CD4-positive, alpha-beta memory T cell (primary cell): ENCODE measurements at places on chromosomes 12 and 14. TPM values are rescaled to one million over a fixed set of nuclear protein-coding genes. Genes with fewer than 3 reads are reported as not detected.

- H3K27me3 ChIP-seq: no peaks in the 10 kb centered on the region
- H3K4me3 ChIP-seq: no peak overlapping the region
- no peak overlapping the region for H3K27ac ChIP-seq
- no peak for DNase-seq
- no peaks in the 10 kb centered on the region for H3K4me1 ChIP-seq
- no peaks in the 10 kb centered on the region for H3K36me3 ChIP-seq
Measured at GRCh38 chr12:62781136-62781880, 153.6 kb downstream of the PPM1H start.

- H3K4me1 ChIP-seq: no peaks in the 10 kb centered on the region
- no peaks in the 10 kb centered on the region for H3K36me3 ChIP-seq
- H3K4me3 ChIP-seq: no peak overlapping the region
- no peak overlapping the region for H3K27ac ChIP-seq
- H3K27me3 ChIP-seq: no peaks in the 10 kb centered on the region
Measured at GRCh38 chr12:25712169-25712568, 159.1 kb upstream of the LMNTD1 start.

SMCO2 gene
- not detected for total RNA-seq

CCDC196 gene
- not detected for total RNA-seq

- no peak overlapping the region for H3K4me3 ChIP-seq
- H3K36me3 ChIP-seq: no peaks in the 10 kb centered on the region
- H3K27me3 ChIP-seq: no peaks in the 10 kb centered on the region
- DNase-seq: no peak
Measured at GRCh38 chr12:39032448-39032847, 127.1 kb upstream of the CPNE8 start.

ISCU gene
- total RNA-seq: 182 TPM

MGST1 gene
- 1.2 TPM for total RNA-seq

DNA sequence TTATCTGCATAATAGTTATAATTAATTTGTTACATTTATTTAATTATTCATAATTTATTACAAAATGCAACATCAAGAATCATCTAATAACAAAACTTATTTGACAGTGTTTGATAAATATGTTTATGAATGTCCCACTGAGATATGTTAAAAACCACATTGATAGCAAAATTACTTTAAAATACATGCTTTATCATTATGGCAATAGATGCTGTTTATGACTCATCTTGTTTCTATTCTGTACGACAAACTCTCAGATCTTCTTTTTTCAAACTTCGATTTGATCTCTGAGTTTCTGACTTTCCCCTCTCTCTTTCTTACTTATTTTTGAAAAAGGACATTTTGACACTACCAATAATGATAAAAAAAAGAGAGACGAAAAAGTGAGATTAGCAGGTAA is 56.8 kb upstream of the LRRK2 start:
- no peak overlapping the region for H3K4me3 ChIP-seq
- H3K36me3 ChIP-seq: no peaks in the 10 kb centered on the region
- DNase-seq: no peak
- no peaks in the 10 kb centered on the region for H3K27me3 ChIP-seq
- peaks cover 11% of the 10 kb centered on the region for H3K4me1 ChIP-seq
- H3K27ac ChIP-seq: no peak overlapping the region

- no peak for DNase-seq
- H3K27me3 ChIP-seq: no peaks in the 10 kb centered on the region
- peaks cover 18% of the 10 kb centered on the region for H3K4me1 ChIP-seq
- H3K36me3 ChIP-seq: no peaks in the 10 kb centered on the region
- H3K4me3 ChIP-seq: no peak overlapping the region
- no peak overlapping the region for H3K27ac ChIP-seq
Measured at GRCh38 chr12:89928467-89928866, 219.8 kb upstream of the ATP2B1 start.

DNA sequence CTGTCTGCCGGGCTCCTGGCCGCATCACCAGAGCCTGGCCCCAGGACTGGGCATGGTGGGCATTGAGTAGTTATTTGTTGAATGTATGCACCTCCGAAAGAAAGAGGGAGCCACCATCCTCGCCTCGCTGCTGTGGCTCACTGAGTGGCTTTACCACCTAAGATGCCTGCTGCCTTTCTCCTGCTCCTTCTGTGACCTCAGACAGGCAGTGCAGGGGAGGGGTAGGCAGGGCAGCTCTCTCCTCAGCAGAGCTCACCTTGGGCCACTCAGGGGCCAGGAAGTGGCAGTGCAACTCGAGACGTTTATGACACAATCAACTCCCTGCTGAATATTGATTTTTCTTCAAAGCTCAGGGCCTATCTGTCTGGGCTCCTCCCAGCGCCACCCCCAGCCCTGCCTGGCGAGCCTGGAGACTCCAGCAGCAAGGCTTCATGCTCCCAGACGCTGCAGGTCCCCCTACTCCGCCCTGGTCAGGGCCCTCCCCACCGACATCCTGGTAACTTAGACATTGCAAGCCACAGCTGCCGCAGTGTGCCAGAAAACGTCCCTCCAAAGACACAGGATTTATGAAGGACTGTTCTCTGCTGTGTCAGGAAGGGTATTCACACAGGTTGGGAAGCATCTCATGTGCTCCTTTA is 84.3 kb upstream of the DIO3 start:
- DNase-seq: no peak
- no peaks in the 10 kb centered on the region for H3K4me1 ChIP-seq
- no peak overlapping the region for H3K27ac ChIP-seq
- H3K27me3 ChIP-seq: no peaks in the 10 kb centered on the region
- no peaks in the 10 kb centered on the region for H3K36me3 ChIP-seq
- H3K4me3 ChIP-seq: no peak overlapping the region

DNA sequence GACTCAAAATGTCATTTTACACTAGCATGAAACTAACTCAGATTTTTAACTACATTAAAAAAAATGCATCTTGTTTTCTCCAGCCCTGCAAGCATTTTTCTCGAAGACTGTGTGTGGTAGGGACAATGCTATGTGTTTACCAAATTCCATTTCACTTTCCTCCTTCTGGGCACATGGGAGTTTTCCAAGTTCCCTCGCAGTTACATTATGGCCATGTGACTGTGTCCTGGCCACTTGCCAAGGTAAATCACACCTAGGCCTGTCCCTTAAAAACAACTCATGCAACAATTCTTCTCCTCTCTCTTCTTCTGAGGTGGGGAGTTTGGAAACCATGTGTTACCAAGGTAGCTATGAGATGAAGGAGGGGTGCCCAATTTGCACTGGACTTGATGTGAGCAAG is 108.7 kb downstream of the SYT10 start:
- DNase-seq: no peak
- H3K27me3 ChIP-seq: no peaks in the 10 kb centered on the region
- no peak overlapping the region for H3K4me3 ChIP-seq
- no peaks in the 10 kb centered on the region for H3K4me1 ChIP-seq
- H3K27ac ChIP-seq: no peak overlapping the region
